Cardiac fibroblast (primary cell): ENCODE measurements at places on chromosomes 3 and 15.

- no peak for DNase-seq
Measured at GRCh38 chr15:26875476-26875850, 8.6 kb downstream of the GABRA5 start.

GRCh38 chr3:143004823-143005222, 3.5 kb downstream of the U2SURP start:
- no peak for DNase-seq

GRCh38 chr3:4531478-4532025, 38.4 kb downstream of the ITPR1 start:
- peak; percentile 40 for DNase-seq

GRCh38 chr15:66025015-66025452, 155.7 kb downstream of the RAB11A start:
- DNase-seq = no peak

DNA sequence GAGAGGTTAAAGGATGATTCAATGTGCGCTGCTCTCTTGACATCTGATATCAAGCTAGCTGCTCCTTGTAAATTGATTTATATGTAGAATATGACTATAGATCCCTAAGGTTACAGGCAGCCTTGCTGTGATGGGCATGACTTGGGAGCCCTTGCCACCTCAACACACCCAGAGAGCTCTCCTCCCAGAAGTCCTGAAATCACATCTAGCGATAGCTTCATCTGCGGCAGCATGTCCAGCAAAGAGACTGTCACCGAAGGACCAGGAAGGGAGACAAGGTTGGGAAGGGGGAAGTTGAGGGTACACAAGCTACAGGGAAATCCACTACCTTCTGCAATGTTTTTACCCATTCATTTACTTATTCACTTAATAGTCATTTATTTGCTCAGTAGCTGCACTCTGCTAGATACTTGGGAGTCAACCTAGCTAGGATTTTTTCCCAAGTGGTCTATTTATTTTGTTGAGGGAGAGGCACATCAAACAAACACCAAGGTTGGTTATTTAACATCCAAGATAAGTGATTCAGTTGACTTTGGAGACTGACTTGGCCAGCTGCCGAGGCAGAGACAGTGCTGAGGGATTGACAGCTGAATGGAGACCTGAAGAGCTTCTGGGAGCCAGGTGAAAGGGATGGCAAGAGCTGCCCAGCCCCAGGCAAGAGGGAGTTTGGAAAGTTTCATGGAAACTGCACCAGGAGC, 205.8 kb upstream of the IL12A start:
- DNase-seq = no peak
